ENCODE measurements at places on chromosomes 1 and 21. TPM values are rescaled to one million over a fixed set of nuclear protein-coding genes. Genes with fewer than 3 reads are reported as not detected.

TLR5 gene
- 0.20 TPM for polyA plus RNA-seq

SMIM1 gene
- 3.9 TPM for polyA plus RNA-seq

GRCh38 chr1:89547563-89548116 lies 23.0 kb downstream of the LRRC8B start:
- H3K4me3 ChIP-seq = no peak overlapping the region
- H3K36me3 ChIP-seq = no peaks in the 10 kb centered on the region
- no peak overlapping the region for H3K27ac ChIP-seq

KLF17 gene
- polyA plus RNA-seq = 0.13 TPM

- no peak overlapping the region for H3K27ac ChIP-seq
- H3K4me1 ChIP-seq = peaks cover 3% of the 10 kb centered on the region
- no peaks in the 10 kb centered on the region for H3K27me3 ChIP-seq
- H3K4me3 ChIP-seq = no peak overlapping the region
- no peaks in the 10 kb centered on the region for H3K36me3 ChIP-seq
Observed at GRCh38 chr1:180360333-180361075, 130.4 kb downstream of the LHX4 start.

TNFSF4 gene
- polyA plus RNA-seq = 2.5 TPM

DNA sequence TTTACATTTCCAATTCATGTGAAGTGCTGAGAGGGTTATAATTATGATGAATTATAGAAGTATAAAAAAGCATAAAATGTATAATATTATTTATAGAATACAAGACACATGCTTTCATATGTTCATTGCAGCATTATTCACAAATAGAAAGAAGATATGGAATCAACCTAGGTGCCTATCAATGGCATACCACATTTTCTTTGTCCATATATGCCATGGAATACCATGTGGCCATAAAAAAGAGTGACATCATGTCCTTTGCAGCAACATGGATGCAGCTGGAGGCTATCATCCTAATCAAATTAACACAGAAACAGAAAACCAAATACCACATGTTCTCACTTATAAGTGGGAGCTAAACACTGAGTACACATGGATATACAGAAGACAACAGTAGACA lies 85.1 kb upstream of the C1orf105 start:
- H3K4me1 ChIP-seq = peaks cover 4% of the 10 kb centered on the region
- DNase-seq = no peak
- H3K27me3 ChIP-seq = no peaks in the 10 kb centered on the region
- no peak overlapping the region for H3K4me3 ChIP-seq
- no peaks in the 10 kb centered on the region for H3K36me3 ChIP-seq

PLEKHA6 gene
- 6.1 TPM for polyA plus RNA-seq

GRCh38 chr1:243287652-243288051 lies 31.8 kb downstream of the SDCCAG8 start:
- no peak overlapping the region for H3K4me3 ChIP-seq
- H3K4me1 ChIP-seq = peaks cover 5% of the 10 kb centered on the region
- no peaks in the 10 kb centered on the region for H3K27me3 ChIP-seq

DNA sequence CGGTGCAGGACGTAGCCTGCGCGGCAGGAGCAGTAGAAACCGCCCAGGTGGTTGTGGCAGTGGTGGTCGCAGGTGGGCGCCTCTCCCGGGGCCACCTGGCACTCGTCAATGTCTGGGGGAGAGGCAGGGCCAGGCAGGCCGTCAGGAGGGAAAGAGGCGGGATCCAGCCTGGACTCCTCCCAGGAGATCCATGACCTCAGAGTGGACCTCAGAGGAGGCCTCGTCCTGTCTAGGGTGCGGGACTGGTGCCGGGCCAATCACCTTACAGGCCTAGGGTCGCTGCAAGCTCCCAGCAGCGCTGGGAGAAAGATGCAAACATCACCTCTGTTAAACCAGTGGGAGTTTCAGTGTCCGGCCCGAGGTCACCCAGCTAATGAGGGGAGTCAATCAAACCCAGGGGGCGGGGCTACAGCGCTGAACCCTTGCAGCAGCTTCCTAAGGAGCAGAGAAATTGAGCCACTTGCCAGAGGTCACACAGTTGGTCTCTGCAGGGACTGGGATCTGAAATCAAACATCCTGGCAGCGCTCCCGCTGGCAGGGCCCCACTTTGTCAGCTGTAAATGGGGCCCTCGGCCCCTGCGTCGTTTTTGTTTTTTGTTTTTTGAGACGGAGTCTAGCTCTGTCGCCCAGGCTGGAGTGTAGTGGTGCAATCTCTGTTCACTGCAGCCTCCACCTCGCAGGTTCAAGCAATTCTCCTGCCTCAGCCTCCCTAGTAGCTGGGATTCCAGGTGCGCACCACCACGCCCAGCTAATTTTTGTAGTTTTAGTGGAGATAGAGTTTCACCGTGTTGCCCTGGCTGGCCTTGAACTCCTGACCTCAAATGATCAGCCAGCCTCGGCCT lies 1.4 kb downstream of the MASP2 start:
- no peaks in the 10 kb centered on the region for H3K36me3 ChIP-seq
- no peaks in the 10 kb centered on the region for H3K4me1 ChIP-seq
- H3K27ac ChIP-seq = no peak overlapping the region
- H3K4me3 ChIP-seq = no peak overlapping the region

DNA sequence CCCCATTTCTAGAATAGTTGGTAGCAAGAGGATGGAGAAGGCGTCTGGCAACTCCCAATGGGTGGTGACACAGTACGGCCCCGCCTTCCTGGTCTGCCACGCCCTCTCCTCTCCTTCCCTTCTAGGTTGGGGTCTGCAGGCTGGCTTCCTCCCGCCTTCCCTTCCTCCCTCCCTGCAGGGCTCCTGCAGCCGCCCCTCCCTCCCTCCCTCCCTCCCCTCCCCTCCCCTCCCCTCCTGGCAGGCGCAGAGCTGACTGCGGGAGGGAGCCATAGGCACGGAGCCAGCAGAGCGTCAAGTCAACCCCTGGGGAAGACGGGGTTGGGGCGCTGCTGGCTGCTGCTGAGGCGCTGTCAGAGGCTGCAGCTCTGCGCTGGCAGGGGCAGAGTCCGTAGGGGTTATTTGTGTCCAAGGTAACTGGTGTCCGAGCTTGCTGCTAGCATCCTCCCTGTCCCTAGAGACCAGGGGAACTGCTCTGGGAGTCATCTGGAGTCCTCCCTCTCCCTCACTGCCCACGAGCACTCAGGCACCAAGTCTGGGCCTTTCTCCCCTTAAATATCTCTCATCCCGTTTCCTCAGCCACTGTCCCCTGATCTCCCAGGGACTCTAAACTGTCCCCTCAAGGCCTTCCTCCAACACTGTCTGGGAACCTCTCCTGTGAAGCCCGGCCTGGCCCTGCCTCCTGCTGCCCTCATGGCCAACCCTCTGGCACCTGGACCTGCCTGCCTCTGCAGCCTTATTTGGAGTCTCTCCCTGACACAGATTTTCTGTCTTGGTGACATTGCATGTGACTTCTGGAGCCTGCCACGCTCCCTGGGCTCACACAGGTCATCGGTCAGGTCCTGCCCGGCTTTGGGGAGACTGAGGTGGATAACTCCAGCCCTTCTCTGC lies 57.4 kb upstream of the ACOT11 start:
- DNase-seq = peak; percentile 69
- H3K4me3 ChIP-seq = no peak overlapping the region
- no peak overlapping the region for H3K27ac ChIP-seq
- H3K4me1 ChIP-seq = no peaks in the 10 kb centered on the region

- H3K4me3 ChIP-seq = no peak overlapping the region
- no peaks in the 10 kb centered on the region for H3K4me1 ChIP-seq
- no peaks in the 10 kb centered on the region for H3K27me3 ChIP-seq
- H3K27ac ChIP-seq = no peak overlapping the region
- DNase-seq = no peak
Observed at GRCh38 chr1:94684690-94685250, 135.4 kb upstream of the SLC44A3 start.

DNA sequence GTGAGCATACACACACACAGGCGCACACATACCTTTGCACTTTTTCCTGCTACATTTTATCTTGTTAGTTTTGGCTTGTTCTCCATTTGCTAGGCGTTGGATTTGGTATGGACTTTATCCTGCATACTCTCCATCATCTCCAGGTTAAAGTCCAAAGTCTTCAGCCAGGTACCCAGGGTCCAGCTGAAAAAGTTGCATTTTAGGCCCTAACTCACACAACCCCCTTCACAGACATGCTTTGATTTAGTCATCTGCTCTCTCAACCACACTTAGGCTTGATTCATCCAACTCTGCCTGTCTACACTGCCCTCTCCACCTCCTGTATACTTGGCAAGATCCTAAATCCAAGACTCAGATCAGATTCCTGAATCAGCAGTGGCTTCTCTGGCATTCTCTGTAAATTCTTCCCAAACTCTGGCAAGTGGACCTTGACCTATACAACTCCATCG lies 10.7 kb upstream of the LAMB3 start:
- DNase-seq = no peak
- no peaks in the 10 kb centered on the region for H3K27me3 ChIP-seq
- H3K36me3 ChIP-seq = no peaks in the 10 kb centered on the region
- H3K4me1 ChIP-seq = no peaks in the 10 kb centered on the region

TRNP1 gene
- polyA plus RNA-seq = 30.8 TPM

DNA sequence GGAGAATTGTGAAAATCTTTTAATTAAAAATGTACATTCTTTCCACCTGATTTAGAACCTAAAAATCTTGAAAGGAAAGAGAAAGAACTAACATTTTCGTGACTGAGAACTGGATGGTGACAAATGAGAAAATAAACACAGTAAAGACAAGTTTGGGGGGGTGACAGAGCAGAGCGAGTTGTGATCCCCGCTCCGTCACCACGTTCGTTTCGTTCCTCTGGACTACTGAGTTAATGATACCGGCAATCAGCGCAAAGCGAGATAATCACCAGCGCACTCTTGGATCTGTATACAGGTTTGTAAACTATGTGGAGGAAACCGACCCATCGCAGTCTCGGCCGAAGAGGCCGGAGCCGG lies 31.2 kb upstream of the CFAP126 start:
- no peaks in the 10 kb centered on the region for H3K27me3 ChIP-seq
- no peak for DNase-seq
- peak overlapping the region; percentile 98 for H3K27ac ChIP-seq
- H3K36me3 ChIP-seq = no peaks in the 10 kb centered on the region
- no peaks in the 10 kb centered on the region for H3K4me1 ChIP-seq

PLA2G2F gene
- polyA plus RNA-seq = 0.13 TPM

GJB3 gene
- 1.0 TPM for polyA plus RNA-seq

DNA sequence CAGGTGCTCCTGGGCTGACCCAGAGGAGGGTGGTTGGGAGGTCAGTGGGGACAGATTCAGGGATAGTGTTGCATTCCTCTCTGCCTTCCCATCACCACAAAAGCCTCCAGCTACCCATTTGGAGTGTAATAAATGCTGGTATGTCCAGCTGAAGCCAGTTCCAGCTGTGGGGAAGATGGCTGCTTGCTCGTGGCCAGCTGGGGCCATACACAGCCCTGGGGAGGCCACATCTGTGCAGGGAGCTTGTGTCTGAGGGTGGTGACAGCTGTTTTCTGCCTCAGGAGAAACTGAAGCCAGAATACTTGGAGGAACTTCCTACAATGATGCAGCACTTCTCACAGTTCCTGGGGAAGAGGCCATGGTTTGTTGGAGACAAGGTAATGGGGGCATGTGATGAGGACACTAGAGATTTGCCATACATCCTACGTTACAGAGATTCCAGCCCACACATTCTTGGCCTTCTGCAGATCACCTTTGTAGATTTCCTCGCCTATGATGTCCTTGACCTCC lies 2.7 kb downstream of the GSTM4 start:
- no peaks in the 10 kb centered on the region for H3K27me3 ChIP-seq
- H3K36me3 ChIP-seq = no peaks in the 10 kb centered on the region
- no peak overlapping the region for H3K27ac ChIP-seq
- no peaks in the 10 kb centered on the region for H3K4me1 ChIP-seq
- no peak for DNase-seq

C1QC gene
- 49.9 TPM for polyA plus RNA-seq

DNA sequence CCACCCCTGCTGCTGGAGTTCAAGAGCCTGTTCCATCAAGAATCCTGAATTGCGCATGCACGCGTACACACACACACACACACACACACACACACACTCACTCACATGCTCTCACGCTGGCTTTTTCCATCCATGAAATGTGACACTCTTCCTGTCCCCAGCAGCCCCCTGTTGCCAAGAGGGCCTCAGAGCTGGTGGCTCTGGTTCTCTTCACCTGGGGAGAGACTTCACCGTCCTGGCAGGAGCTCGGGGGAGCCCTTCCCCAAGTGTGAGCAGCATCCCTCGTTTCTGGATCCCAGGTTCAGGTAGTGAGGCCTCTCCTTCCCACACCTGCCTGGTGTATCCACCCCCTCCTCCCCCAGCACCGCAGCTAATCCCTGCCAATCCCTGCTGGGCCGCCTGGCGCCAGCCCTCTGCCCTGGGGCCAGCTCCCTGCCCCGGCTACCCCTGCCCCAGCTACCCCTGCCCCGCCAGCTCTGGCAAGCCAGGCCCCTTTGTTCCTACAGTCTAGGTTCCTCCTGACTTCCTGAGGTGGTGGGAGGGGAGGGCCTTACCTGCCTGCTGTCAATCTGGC lies 9.9 kb downstream of the PLOD1 start:
- no peaks in the 10 kb centered on the region for H3K4me1 ChIP-seq
- H3K27me3 ChIP-seq = no peaks in the 10 kb centered on the region
- no peak overlapping the region for H3K4me3 ChIP-seq
- H3K36me3 ChIP-seq = no peaks in the 10 kb centered on the region

- H3K27me3 ChIP-seq = no peaks in the 10 kb centered on the region
- no peak overlapping the region for H3K27ac ChIP-seq
- no peak overlapping the region for H3K4me3 ChIP-seq
- no peaks in the 10 kb centered on the region for H3K4me1 ChIP-seq
- no peaks in the 10 kb centered on the region for H3K36me3 ChIP-seq
Observed at GRCh38 chr21:29423099-29423870, 124.6 kb downstream of the BACH1 start.

DNA sequence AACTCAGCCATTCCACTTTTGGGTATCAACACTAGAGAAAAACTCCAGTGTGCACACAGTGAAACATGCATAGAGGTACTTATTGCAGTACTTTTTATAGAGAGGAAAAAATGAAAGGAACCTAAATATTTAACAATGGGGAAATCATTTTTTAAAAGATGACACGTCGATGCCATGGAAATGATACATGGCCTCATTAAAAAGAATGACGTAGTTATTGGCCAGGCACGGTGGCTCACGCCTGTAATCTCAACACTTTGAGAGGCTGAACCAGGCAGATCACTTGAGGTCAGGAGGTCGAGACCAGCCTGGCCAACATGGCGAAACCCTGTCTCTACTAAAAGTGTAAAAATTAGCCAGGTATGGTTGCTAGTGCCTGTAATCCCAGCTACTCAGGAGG lies 42.5 kb downstream of the MATN1 start:
- no peaks in the 10 kb centered on the region for H3K4me1 ChIP-seq
- H3K4me3 ChIP-seq = no peak overlapping the region
- H3K36me3 ChIP-seq = no peaks in the 10 kb centered on the region
- no peak for DNase-seq

GRCh38 chr1:113593550-113594297 lies 165.6 kb downstream of the PHTF1 start:
- no peaks in the 10 kb centered on the region for H3K4me1 ChIP-seq
- no peak for DNase-seq
- H3K4me3 ChIP-seq = no peak overlapping the region
- H3K36me3 ChIP-seq = no peaks in the 10 kb centered on the region
- no peaks in the 10 kb centered on the region for H3K27me3 ChIP-seq
- no peak overlapping the region for H3K27ac ChIP-seq

DNA sequence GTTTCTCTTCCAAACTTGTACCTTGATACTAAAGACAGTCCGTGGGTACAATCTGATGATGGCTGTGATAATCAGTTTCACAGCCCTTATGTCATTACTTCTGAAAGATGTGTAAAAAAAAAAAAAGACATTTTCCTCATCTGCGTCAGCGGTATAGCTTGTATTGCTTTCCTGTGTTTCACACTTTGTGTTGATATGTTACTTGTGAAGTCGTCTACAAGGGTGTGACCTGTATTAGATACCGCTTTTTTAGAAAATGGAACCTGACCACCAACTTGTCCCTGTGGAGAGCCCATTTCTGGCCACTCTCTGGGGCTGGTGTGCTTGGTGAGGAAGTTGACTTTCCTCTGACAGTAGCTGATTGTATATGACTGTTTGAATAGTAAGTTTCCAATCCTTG lies 50.5 kb downstream of the PEX14 start:
- H3K36me3 ChIP-seq = no peaks in the 10 kb centered on the region
- H3K27me3 ChIP-seq = no peaks in the 10 kb centered on the region
- no peak overlapping the region for H3K4me3 ChIP-seq
- DNase-seq = no peak
- no peak overlapping the region for H3K27ac ChIP-seq
